Left colon (tissue), 2 donors: ENCODE measurements at places on chromosomes 3 and 15. TPM values are rescaled to one million over a fixed set of nuclear protein-coding genes. Genes with fewer than 3 reads are reported as not detected.

DNA sequence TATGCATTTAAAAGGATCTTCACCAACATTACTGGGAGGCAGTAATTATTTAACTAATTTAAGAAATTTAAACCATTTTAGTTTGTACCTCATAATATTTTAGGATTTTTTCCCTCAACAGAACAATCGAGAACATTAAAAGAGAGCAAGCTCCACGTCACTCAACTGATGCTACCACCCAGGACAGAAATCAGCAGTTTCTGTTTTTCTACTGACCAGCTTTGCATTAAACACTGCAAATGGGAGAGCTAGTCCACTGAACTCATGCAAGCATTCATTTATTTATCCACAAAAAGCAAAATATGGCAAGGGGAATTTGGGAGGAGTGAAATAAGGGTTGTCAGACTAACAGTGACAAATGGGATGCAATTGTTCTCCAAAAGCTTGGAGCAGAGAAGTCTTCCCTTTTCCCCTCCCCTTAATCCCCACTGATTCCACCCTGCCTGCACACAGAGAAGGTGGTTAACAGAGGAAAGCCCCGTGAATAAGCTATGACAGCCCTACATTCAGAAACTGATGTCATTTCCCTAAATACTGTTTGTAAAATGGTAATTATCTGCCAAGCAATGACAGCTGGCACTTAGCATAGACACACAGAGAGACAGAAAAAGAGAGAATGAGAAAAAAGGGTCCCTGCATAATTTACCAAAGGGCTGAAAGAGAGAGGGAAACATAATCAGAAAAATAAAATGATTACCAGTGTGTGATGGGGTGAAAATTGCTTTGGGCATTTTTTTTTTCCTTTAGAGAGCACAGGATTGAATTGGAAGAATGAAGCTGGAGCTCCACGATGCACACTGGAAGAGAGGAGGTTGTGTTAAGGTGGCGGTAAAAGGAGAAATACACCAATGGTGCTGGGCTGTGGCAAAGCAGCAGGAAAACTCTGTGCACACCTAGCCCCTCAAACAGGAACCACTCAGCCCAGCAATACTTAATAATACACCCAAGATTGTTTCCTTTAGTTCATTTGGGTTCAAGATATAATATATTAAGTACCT, 777.4 kb downstream of the TUSC7 start:
- no peak for DNase-seq

DNA sequence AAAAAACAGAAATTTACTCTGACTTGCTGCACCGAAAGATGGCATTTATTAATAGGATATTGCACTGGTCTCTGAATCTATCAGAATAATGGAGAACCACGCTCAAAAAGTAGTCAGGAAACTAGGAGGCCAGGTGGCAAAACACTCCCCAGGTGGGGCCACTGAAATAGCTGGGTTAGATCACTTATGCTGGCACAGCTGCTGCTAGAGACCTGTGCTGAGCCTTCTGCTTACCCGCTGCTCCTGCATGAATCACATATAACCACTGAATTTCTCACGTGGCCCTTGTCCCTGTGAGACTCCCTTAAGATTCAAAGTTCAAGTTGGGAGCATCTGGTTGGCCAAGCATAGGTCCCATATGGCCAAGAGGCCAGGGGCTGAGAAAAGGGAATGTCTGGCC, 66.0 kb upstream of the OXTR start:
- no peak for DNase-seq

GRCh38 chr3:23217872-23218554, 14.9 kb downstream of the UBE2E2 start:
- DNase-seq: no peak

DNA sequence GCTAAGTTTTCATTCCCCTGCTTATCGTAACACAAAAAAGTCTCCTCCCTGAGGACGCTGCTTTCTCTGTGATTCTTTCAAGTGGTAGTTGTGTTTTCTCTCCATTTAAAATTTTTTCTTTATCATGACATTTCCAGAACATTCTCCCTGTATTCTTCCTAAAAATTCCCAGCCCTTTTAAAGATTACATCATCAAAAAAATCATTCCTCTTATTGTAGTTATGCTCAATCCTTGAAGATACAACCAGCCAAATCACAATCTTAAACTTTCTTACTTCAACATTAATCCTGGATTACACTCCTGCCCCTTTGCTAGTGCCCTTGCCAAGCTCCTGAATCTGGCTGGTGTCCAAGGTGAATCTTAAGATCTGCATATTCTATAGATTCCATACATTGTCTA, 163.7 kb upstream of the CBLB start:
- DNase-seq: no peak

DNA sequence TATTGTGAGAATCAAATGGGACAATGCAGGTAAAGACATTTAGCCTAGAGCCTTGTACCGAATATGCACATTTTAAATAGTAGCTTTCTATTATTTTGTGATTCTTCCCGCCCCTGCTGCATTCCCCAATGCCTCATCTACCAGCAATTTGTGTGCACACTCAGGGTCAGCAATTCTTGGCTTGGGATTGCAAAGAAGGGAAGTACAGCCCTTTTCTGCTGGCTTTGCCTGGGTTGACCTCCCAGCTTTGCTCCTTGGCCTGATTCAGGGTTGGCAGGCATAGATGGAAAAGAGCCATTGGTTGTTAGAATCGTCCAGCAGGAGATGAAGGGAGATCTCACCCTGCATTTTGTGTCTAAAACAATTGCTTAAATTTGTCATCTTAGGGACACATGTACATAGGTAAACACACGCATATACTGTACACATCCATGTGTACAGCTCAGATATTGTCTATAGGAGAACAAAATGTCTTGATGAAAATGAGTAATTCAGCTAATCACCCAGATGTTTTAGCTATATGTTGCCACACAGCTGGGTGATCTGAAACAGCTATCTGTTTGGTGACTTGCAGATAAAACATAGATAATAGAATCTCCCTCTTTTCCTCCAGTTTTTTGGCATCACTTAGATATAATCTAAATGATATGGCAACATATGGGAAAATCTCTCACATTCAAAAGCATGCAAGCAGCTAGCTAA, 340.9 kb upstream of the TBL1XR1 start:
- DNase-seq: no peak

EXD1 gene
- total RNA-seq: not detected

OR5K1 gene
- total RNA-seq: not detected

PRKCD gene
- total RNA-seq: 93.3 TPM
